ENCODE measurements at places on chromosomes 6 and 20.

DNA sequence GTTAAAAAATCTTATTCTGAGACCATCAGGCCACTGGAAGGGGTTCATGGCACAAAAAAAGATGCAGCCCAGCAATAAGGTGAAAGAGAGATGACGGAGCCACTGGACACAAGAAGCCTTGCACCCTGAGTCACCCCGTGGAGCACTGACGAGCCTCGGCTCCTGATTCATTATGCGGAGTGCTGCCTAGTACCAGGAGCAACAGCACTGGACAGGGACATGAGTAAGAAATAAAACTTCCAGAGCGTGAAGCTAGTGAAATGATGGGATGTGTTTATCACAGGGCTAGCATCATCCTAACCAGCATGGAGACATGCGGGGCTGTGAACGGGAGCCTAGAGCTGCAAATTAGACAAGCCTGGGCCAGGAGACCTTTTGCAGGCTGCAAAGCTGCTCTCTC is 53.3 kb downstream of the RNASET2 start:
- no peak for DNase-seq

DNA sequence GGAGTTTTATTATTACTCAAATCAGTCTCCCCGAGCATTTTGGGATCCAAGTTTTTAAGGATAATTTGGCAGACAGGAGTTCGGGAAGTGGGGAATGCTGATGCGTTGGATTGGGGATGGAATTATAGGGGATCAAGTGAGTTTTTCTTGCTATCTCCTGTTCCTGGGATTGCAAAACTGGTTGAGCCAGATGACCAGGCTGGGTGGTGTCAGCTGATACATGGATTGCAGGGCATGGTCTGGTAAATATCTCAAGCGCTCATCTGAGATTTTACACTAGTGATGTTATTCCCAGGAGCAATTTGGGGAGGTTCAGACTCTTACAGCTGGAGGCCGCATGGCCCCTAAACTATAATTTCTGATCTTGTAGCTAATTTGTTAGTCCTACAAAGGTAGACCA is 54.7 kb downstream of the ENPP1 start:
- DNase-seq = no peak

DNA sequence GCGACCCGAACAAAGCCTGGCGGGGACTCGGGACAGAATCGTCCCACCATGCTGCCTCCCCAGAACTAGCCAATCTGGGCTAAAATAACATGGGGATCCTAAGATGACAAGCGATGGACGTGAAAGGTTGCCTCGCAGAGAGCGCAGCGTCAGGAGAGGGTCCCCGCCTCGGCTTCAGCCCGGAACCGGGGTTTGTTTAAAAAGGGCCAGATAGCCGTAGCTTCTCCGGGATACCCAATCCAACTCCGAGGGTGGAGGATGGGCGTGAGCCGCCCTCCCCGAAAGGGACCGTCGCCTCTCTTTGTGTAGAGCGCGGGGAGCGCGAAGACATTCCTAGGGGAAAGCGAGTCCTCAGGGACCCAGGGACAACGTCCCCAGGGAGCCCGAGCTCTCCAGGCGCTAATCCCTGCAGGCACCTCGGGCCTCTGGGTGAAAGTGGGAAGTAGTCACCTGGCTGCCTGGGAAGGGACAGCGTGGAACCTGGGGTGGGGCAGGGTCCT is 643 bp downstream of the CD24 start:
- DNase-seq = no peak

- DNase-seq = no peak
These were observed 66.4 kb upstream of the FABP7 start for GRCh38 chr6:122713138-122713537.

- DNase-seq = no peak
These were observed 30.0 kb downstream of the MAP3K5 start for GRCh38 chr6:136762022-136762975.

GRCh38 chr20:20677186-20677585 is 35.3 kb downstream of the RALGAPA2 start:
- no peak for DNase-seq

GRCh38 chr6:100881707-100882040 is 545 bp upstream of the ASCC3 start:
- DNase-seq = no peak

DNA sequence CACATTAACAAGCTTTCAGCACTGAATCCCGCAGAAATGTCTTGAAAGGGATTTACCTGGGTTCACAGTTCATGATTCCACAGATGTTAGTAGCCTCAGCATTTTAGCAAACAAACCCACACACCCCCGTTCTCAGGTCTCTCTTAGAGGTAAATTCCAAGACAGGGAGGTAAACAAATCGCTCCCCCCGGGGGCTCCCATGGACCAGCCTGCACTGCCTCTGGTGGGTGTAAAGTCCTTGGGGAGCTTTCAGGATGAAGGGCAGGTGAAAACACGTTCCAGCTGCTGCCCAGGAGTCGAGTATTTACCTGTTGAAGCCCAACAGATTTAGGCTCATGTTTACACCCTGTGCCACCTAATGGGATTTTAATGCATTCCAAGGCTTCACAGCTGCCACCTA is 187.0 kb upstream of the FOXQ1 start:
- DNase-seq = no peak

GRCh38 chr6:98823428-98824161 is 10.8 kb upstream of the POU3F2 start:
- DNase-seq = no peak

GRCh38 chr20:62391165-62392076 is 4.5 kb downstream of the RPS21 start:
- DNase-seq = no peak

DNA sequence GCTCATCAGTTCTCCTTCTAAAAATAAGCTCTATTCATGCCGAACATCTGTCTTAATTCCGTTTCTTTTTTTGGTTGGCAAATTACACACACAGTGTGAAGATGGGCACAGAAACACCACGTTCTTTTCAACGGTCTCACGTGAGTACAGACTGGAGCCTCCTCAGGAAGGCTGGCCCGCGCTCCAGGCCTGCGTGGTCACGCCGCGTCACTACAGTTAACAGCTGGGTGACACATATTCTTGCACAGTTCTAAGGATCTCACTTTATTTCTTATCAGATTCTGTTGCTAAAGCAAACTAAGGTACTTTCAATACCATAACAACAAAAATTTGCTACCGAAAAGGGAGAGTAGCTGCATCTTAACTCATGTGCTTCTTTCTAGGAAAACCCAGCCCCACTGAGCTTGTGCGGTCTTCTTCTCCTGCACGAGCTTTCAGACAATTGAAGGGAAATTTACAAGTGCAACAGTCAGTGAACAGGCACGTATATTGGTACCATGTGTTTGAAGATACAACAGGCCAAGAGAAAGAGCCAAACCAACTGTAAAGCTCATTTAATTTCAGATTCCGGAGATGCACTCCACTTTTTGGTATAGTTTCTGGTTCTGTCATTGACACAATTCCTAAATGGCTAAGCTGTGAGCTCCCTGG is 55.6 kb upstream of the MPC1 start:
- no peak for DNase-seq

DNA sequence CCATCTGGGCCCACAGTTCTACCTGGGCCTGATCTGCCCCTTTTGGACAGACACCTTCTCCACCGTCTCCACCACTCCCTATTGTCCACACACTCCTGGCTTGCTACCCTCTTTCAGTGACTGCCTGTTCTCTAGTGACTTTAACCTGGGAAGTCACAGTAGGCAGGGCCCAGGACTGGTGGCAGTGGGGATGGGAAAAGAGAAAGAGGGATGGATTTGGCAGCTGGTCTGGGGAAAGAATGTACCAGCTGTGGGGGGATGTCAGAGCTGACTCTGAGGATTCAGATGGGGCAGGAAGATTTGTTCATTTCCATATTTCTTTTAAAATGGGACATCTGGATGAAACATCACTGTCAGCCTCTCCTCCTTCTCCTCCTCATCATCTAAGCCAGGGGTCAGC is 85.5 kb downstream of the SULF2 start:
- DNase-seq = no peak

DNA sequence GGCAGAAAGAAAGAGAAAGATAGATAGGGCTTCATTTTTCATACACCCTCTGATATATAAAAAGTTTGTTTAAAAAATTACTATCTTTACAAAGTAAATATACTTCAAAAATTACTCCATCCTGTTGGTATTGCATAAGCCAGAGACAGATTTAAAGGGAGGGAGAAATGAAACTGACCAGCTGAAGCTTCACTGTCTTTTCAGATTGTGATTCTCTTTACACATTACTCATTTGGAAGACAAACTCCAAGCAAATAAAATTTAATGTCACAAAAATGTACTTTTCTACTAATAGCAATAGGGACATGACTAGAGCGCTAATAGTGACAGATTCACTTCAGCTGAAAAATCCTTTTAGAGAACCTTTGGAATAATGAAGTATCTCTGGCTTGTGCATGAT is 38.6 kb upstream of the MARCKS start:
- DNase-seq = no peak

- no peak for DNase-seq
These were observed 143.8 kb downstream of the SYCP2 start for GRCh38 chr20:59789686-59790085.

- no peak for DNase-seq
These were observed 253.8 kb upstream of the STXBP5 start for GRCh38 chr6:146950351-146950835.

- no peak for DNase-seq
These were observed 102.8 kb downstream of the DACT2 start for GRCh38 chr6:168216751-168217191.

DNA sequence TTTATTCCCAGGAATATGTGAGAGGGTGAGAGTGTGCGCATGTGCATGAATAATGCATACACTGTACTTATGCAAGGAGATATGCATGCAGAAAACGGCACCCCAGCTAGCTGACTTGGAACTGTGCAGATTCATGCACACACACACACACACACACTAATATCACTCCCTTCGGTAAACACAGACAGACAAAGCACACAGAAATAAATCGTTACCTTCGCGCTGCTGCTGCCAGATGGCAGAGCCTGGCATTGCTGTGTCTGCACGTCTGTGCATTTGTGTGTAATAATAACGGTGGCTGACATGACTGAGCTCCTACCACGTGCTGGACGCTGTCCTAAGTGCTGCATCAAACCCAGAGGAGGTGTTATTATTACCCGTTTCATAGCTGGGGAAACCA is 36.8 kb downstream of the PREX1 start:
- DNase-seq = no peak

GRCh38 chr6:168376811-168377483 is 57.4 kb upstream of the DACT2 start:
- no peak for DNase-seq

GRCh38 chr20:50586531-50587232 is 76.5 kb downstream of the PTPN1 start:
- no peak for DNase-seq

GRCh38 chr6:108793516-108794251 is 54.5 kb upstream of the ARMC2 start:
- DNase-seq = no peak

DNA sequence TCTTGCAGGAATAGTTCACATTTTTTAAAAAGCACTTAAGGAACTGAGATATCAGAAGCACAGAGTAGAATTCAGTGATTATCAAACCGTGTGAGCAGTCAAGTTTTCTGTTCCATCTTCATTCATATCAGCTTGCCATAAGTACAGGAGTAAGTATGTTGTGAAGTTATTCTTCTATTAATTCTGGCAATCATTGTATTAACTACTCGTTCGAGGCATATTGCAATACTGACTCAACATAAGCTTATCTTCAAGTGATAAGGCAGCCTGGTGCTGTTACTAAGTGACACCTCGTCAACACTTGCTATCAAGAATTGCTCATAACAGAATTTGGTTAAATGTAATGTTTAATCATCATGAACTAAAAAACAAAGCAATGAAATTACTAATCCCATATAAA is 75.7 kb upstream of the SNX9 start:
- no peak for DNase-seq

GRCh38 chr20:6697228-6697972 is 70.1 kb upstream of the BMP2 start:
- no peak for DNase-seq

DNA sequence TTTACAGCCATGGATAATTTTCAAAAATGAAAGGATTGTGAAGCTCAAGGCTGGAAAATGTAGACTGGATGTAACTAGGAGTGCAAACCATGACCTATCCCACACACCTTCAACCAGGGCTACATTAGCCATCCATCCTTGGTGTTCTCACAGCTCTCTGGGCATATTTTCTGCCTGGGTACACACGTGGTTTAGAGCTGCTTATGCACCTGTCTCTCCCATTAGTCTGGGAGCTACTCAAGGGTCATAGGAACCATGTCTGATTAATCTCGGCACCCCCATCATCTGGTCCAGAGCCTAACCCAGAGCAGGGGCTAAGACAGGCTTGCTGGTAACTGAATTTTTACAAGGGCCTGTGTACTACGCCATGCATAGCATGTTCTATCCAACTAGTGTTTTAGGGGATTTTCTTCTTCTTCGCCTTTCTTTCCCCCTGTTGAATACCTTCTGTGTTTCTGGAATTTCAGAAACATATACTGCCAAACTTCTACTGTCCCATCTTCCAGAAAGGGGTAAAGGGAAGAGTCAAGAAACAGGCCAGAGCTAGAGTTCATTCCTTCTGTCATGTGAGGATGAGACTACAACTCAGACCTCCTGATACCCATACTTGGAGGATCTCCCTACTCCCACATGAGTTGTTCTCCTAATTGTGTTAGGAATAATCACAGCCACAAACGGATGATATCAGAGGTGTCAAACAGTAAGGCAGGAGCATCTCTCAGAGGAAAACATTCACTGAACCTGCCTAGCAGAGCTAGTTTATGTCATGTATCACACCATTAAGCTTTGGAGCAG is 25.4 kb upstream of the FAM83C start:
- DNase-seq = no peak

DNA sequence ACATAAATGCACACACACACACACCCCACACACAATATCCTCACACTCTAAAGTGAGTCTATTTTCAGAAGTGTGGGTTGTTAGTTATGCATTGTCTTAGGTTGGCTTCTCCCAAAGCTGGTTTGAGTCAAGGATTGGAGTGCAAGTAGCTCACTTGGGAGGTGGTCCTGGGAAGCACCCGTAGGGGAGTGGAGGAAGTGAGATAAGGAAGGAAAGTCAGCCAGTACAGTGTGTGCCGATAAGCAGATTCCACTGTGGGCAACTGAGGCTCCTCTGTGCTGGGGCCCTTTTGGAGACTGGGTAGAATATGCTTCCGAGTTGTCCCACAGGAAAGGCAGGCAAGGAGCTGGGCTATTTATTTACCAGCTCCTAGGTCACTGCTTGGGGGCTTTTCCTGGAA is 67.2 kb downstream of the PLCB4 start:
- DNase-seq = no peak

GRCh38 chr6:159913862-159914564 is 23.2 kb downstream of the MAS1 start:
- DNase-seq = no peak

Measured in activated T-helper 9 cell treated with anti-CD3 and anti-CD28 coated beads, Interleukin-2, amount 50 U/mL, for 16 hours (primary cell).